ENCODE measurements at places on chromosomes 6 and 20. TPM values are rescaled to one million over a fixed set of nuclear protein-coding genes. Genes with fewer than 3 reads are reported as not detected.

Gene TREML2
- total RNA-seq: 0.46 TPM

Gene PSORS1C1
- total RNA-seq: not detected

Gene RIMS4
- not detected for total RNA-seq

Gene TREM1
- 0.42 TPM for total RNA-seq

Gene C6orf15
- total RNA-seq: not detected

Gene TXLNB
- 0.72 TPM for total RNA-seq

Gene PDSS2
- total RNA-seq: 4.7 TPM

Gene SLC2A10
- total RNA-seq: not detected

Gene NRSN1
- not detected for total RNA-seq

Gene HLA-DRB5
- total RNA-seq: 10.1 TPM

Gene ZGPAT
- total RNA-seq: 25.7 TPM

Gene LRRN4
- total RNA-seq: not detected

Gene PSMA7
- 170 TPM for total RNA-seq

Gene ECT2L
- not detected for total RNA-seq

Gene PNPLA1
- 0.24 TPM for total RNA-seq

Gene PCK1
- total RNA-seq: not detected

Gene DXO
- total RNA-seq: 22.2 TPM

Gene HRH3
- not detected for total RNA-seq

Gene LGSN
- total RNA-seq: not detected

Gene NPEPL1
- 58.3 TPM for total RNA-seq

Gene PACRG
- 0.75 TPM for total RNA-seq

Gene NAPB
- total RNA-seq: 10.9 TPM

Gene GTSF1L
- total RNA-seq: not detected

Gene FRS3
- total RNA-seq: 3.7 TPM

Gene CDSN
- total RNA-seq: not detected

Gene GLP1R
- total RNA-seq: not detected

Gene PHF20
- 101 TPM for total RNA-seq

Gene SLC26A8
- not detected for total RNA-seq

Gene CST5
- total RNA-seq: not detected

Gene OXT
- 1.8 TPM for total RNA-seq

Gene RAMACL
- total RNA-seq: 0.31 TPM

Gene EFCAB8
- 0.75 TPM for total RNA-seq

Gene LTB
- total RNA-seq: 180 TPM

Gene ELOVL2
- not detected for total RNA-seq

Gene NFATC2
- 32.6 TPM for total RNA-seq

Gene VWA7
- total RNA-seq: 0.65 TPM

Gene HTR1E
- not detected for total RNA-seq

Gene SLC12A5
- total RNA-seq: 1.4 TPM

Gene PLN
- total RNA-seq: not detected

Gene SLC16A10
- total RNA-seq: 15.7 TPM

Gene RIPOR2
- total RNA-seq: 93.2 TPM

Gene PPP1R3G
- not detected for total RNA-seq

Gene SAMHD1
- 78.2 TPM for total RNA-seq

Gene SLC22A2
- total RNA-seq: not detected

Gene NKX2-2
- not detected for total RNA-seq

Gene MUC22
- total RNA-seq: not detected

Gene DHX16
- 17.9 TPM for total RNA-seq

Gene SGK2
- 0.76 TPM for total RNA-seq

Gene BMP2
- total RNA-seq: not detected

Gene OTOR
- total RNA-seq: not detected

Gene IRF4
- total RNA-seq: 24.7 TPM

Gene FOXO3
- 26.5 TPM for total RNA-seq

Gene CCN6
- total RNA-seq: not detected

Gene C6orf52
- total RNA-seq: not detected

Measured in CD8-positive, alpha-beta T cell (primary cell).